Airway epithelial cell (primary cell): ENCODE measurements at places on chromosomes 11 and 22. TPM values are rescaled to one million over a fixed set of nuclear protein-coding genes. Genes with fewer than 3 reads are reported as not detected.

OR5B21 gene
- total RNA-seq, result not detected in 2 replicates

FERMT3 gene
- total RNA-seq, result 0.14 TPM in 2 replicates

TLCD5 gene
- 1.3 and 2.0 TPM in 2 replicates for total RNA-seq

GGTLC3 gene
- total RNA-seq, result not detected in 2 replicates

PRODH gene
- total RNA-seq, result 8.7 and 14.2 TPM in 2 replicates

MB gene
- not detected in 2 replicates for total RNA-seq

LDHAL6A gene
- not detected in 2 replicates for total RNA-seq

PGA5 gene
- total RNA-seq, result not detected in 2 replicates

EIF1AD gene
- 24.1 and 33.0 TPM in 2 replicates for total RNA-seq

C22orf15 gene
- total RNA-seq, result 0.35 TPM in 1 of 2 replicates, not detected in the other

MAPK8IP2 gene
- total RNA-seq, result 0.35 and 0.65 TPM in 2 replicates

SHISAL1 gene
- 0.63 and 0.84 TPM in 2 replicates for total RNA-seq

BSCL2 gene
- 59.5 and 69.4 TPM in 2 replicates for total RNA-seq

RBMXL2 gene
- total RNA-seq, result not detected in 2 replicates

IGSF22 gene
- total RNA-seq, result 0.21 TPM in 1 of 2 replicates, not detected in the other

PRR33 gene
- not detected in 2 replicates for total RNA-seq

OR52B4 gene
- not detected in 2 replicates for total RNA-seq

GRM5 gene
- total RNA-seq, result 0.07 TPM in 1 of 2 replicates, not detected in the other

C11orf21 gene
- total RNA-seq, result not detected in 2 replicates

KCNK7 gene
- 2.9 and 5.2 TPM in 2 replicates for total RNA-seq

ATG16L2 gene
- 6.2 and 9.6 TPM in 2 replicates for total RNA-seq

CDC42EP2 gene
- 6.1 and 9.5 TPM in 2 replicates for total RNA-seq

IL17REL gene
- not detected in 2 replicates for total RNA-seq

RHOD gene
- 358 and 363 TPM in 2 replicates for total RNA-seq

OR9I1 gene
- not detected in 2 replicates for total RNA-seq

CENPM gene
- total RNA-seq, result 28.6 and 41.3 TPM in 2 replicates

TMEM132A gene
- total RNA-seq, result 107 and 120 TPM in 2 replicates

SNX32 gene
- 0.14 and 0.56 TPM in 2 replicates for total RNA-seq

POU2AF2 gene
- not detected in 2 replicates for total RNA-seq

VSIG2 gene
- 0.63 and 2.2 TPM in 2 replicates for total RNA-seq

RAB38 gene
- total RNA-seq, result 86.3 and 86.4 TPM in 2 replicates

DBX1 gene
- total RNA-seq, result not detected in 2 replicates

MS4A8 gene
- not detected in 2 replicates for total RNA-seq

PIH1D2 gene
- 0.33 and 1.3 TPM in 2 replicates for total RNA-seq

DNAJB7 gene
- total RNA-seq, result not detected in 2 replicates

RTN4R gene
- total RNA-seq, result 7.0 and 12.4 TPM in 2 replicates

FOSL1 gene
- total RNA-seq, result 63.3 and 87.1 TPM in 2 replicates
